ENCODE measurements at places on chromosomes 7 and 10.

GRCh38 chr7:87598234-87599009 lies 2.3 kb downstream of the ABCB1 start:
- no peak for DNase-seq

DNA sequence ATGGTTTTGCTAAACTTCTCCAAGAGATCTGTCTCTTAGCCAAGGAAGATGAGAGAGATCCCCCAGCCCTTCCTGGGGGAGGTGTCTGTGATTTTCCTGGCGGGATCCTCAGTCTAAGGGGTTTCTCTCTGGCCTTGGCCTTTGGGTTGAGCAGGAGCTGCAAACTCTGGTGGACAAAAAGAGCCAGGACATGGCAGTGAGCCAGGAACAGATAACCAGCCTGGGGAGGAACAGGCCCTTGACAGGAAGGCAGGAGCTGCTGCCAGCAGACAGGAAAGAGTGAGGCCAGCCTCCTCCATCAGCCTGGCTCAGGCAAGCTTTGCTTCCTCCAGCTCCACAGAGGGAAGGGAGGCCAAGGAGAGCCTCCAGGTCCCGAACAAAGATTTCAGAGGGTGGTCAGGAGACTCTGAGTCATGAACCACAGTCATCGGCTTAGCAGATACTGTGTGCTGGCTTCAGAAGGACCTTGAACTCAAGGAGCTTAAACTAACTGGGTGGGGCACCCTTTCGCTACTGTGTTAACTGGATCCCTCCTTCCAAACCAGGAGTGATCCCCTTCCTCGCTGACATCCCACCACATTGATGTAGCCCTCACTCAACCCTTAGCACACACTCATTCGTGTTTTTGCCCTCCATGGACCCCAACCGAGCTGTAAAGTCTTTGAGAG lies 34.7 kb downstream of the DDIT4 start:
- peak; percentile 28 for DNase-seq

DNA sequence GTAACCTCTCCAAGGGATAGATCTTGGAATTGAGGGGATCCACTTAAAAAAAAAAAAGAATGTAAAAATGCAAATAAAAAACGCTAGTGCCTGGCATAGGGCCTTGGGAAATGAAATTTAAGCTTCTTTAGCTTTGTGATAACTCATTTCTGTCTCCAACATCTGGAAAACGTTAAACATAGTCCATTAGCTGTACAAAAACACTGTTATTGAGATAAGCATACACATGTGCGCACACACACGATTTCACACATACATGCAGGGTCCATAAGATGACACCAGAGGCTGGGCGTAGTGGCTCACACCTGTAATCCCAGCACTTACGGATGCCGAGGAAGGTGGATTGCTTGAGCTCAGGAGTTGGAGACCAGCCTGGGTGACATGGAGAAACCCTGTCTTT lies 13.7 kb upstream of the CUL2 start:
- DNase-seq = no peak

DNA sequence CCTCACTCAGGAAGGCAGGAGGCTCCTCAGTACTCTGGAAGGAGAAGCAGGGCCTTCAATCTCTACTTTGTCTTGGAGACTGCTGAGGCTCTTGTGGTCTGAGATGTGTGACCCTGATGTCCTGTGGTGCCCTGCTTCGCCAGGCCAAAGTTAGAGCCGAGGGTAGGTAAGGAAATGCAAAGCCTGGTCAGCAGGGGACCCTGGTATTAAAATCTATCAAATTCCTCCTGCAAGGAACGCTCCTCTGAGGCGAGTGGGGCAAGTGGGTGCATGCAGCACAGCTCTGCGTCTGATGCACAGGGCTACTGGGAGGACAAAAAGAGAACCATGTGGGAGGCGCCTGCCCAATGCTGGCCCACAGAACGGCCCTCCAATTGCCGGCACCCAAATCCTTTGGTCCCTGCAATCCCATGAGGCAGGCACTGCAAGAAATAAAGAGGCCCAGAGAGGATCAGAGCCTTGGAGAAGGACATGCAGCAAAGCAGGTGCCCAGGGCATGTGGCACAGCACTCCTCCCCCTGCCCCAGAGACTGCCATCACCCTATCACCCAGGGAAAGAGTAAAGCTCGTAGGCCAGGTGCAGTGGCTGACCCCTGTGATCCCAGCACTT lies 23.1 kb upstream of the ZMIZ1 start:
- no peak for DNase-seq

DNA sequence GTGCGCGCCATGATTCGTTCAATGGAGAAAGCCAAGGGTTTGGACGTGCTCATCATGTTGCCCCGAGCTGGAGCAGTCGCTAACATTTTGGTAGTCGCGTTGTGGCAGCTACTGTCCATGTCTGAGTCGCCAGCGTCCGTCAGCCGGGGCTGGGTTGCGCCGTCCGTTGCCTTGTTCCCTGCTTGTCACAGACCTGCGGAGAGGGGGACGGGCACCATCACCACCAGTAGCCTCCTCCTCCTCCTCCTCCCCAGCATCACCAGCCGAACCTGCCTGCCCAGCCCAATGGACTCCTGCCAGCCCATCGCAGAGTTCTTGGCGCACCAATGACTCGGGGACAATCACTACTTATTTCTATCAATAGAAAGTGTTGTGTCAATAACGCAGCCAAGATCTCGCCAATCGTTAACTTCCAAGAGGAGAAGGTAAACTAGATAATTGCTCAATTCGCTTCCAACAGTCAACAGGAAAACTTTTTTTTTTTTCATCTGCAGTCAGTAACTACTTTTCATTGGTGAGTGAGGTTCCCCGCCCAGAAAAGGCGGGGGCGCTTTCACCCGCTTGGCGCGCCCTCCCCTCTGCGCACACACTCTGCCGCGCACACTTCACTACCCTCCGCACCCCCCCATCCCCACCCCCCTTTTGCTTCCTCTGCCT lies at the start of gene FEZF1:
Gene FEZF1 (minus strand): TSS at position 432 of the 657 bp plus-strand sequence. CDS start 313 bp downstream, at position 119.
- peak; percentile 73 for DNase-seq

GRCh38 chr10:130003787-130004613 lies 39.9 kb upstream of the EBF3 start:
- DNase-seq = no peak

DNA sequence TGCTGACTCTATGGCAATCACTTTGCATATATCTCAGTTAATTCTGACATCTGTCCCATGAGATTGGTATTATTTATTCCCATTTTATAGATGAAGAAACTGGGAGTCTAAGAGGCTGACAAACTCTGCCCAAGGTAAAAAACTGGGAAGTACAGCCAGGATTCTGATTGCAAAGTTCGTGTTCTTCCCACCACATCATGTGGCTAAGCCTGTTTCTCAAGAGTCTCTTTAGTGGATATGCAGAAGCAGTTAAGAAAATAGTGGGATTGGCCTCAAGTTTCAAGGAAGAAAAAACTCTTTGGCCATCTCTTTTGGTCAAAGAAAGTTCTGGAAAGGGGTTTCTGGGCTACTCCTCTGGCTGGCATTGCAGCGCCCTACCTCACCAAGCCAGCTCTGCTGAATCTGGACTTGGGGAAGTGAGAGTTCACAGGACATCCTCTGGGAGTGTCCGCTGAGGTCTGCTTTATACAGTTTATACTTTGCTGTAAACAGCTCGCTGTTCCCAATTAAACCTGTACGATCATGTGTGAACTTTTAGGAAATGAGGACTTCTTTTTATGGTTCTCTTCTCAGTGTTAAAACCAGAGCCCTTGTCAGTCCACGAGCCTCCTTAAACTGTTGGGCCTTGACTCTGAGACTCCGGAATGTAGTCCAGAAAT lies 12.2 kb upstream of the BMPR1A start:
- no peak for DNase-seq

DNA sequence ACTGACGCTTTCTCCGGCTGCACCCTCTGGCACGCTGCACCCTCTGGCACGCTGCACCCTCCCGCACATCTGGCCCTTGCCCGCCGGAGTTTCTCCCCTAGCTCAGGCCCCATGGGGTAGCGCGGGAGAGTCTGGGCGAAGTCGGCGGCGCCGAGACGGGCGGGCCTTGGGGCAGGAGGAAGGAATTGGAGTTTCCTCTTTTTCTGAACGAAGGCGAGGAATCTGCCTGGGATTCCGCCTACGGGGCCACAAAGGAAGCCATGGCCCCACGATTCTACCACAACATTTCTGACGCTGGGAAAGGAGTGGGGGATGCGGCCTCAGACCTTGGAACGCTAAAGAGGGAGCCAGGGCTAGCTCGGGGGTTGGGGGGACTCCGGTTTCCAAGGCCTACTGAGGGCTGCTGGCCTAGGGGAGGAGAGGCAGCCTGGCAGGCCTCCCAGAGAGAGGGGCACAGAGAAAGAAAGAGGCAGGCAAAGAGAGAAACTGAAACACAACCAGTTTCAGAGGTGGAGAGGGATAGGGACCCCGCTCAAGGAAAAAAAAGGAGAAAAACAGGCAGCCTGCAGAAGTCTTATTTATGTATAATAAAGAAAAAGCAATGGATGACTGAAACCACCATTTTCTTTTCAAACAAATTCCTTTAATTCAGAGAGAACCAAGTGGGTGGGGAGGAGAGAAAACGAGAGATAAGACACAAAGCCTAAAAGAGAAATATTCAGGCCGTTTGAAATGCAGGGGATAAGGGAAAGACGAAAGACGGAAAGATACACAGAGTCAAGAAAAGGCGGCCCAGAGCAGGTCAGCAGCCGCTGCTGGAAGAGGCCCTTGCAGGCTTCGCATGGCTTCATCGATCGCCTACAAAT lies 4.3 kb downstream of the TLX1 start:
- no peak for DNase-seq

DNA sequence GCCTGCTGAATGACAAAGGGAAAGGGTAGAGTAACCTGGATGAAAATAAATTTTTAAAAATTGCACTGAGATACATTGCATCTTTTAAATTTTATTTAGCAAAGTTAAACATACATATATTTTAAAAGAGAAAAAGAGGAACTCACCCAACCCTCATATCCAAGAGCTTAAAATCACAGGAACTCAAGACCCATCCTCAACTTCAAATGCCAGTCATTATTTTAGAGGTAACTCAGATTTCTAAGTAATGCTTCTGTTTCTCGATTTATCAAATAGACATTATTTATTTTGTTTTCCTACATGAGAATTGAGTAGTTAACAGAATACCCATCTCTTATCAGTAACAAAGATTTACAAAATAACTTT lies 32.4 kb upstream of the KMT2E start:
- DNase-seq = no peak

DNA sequence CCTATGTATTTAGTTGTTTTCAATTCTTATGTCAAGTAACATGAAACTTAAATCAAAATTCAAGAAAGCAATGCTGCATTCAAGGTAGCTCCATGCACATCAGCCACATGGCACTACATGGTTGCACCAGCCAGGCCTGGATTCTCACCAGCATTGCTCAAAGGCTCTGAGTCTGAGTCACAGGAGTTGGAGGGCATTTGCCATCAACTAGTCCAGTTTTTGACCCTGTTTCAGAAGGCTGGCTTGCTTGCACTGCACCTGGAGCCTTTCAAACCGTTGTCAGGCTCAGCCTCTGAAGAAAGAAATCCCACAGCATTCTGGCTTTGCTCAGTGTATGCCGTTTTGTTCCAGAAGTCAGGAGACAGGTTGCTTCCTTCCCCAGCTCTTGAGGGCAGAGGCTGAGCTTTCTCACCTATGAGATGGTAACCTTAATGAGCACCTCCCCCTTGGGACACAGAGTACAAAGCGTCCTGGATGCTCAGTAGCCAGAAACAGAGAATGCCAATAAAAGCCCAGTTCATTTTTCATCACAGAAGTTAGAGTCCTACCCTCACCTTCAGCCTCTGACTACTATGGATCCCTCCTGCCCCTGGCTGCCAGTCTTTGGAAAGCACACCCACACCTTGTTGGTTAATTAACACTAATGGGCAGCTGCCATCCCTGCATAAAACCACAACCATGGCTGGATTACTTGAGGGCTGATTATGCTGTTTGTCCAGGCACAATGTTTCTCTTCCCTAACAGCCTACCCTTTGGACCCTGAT lies 288.4 kb upstream of the LRRTM3 start:
- no peak for DNase-seq

DNA sequence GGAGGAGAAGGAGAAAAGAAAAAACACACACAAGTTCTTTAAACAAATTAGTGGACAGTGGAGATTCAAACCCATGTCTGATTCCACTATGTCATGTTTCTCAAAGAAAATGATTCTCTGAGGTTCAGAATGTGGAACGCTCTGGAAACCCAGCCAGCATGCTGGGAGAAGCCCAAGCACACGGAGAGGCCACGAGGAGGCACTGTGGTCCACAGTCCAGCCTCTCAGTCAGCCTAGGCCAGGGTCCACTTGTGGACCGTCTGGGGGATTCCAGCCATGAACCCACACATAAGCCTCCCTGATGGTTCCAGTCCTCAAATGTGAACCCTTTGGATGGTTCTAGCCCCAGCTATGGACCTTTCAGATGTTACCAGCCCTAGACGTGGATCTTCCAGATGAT lies 73.4 kb downstream of the CAV1 start:
- DNase-seq = no peak
